ENCODE measurements at places on chromosomes 2 and 18.

DNA sequence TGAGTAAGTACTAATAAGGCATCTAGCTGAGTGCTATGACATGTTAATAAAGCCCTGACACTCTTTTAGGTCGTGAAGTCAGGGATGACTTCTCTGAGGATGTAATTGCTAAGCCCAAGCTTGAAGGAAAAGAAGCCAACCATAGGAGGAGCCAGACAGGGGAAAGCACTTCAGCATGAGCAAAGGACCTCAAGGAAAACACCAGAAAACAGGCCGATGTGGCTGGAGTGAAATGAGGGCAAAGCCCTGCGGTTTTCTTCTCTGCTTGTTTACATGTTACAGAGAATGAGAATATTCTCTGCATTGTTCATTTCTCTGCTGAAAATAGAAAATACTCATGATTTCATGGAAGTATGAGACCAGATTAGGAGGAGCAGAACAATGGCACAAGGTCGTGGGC, 112.5 kb upstream of the ARHGAP28 start:
- no peak for DNase-seq

DNA sequence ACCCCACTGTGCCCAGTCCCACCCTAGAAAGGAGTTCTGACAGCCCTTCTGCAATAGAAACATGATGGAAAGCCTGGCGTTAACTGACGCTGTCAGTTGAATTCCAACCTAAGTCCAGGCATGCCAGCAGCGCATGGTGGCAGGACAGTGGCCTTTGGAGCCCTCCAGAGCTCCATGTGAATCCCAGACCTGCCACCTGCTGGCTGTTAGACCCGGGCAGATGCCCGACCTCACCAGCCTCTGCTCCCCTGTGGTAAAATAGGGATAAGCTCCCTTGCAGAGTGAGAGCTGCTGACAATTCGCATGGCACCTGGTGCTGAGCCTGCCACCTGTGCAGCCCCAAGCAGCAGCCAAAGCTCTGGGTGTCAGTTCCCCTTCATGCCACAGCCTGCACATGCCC, 138.6 kb downstream of the LOXHD1 start:
- DNase-seq = no peak

DNA sequence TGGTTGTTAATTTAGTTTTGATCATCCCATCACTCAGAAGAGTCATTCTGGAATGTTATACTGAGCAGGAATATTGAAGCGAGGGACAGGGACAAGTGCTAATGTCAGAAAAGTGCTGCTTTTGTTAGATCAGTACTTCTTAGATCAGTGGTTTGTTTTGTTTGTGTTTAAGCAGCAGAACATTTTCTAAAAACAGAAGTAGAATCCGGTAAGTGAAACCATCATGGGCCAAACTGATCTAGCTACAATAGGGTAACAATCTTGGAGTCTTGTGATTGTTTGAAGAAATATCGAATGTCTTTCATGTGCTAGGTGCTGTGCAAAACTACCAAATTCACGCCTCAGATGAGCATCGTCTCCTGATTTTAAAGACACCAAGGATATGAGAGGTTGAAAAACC, 45.1 kb upstream of the SEC11C start:
- DNase-seq = no peak

DNA sequence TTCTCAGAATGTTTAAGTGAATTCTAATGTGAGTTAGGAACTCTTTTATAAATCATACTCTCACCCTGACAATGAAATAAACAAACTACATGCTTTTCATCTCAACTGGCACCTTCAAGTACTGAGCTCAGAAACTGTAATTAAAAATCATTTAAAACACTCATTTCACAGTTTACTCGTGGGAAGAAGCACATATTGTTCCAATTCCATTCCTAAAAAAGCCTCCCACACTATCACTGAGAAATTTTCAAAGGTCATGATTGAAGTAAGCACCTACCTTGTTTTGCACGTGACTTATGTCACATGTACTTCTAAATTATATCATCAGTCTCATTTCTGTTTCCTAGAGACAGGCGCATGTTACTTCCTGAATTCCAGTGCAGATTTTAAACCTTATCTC, 678.1 kb upstream of the SLC8A1 start:
- no peak for DNase-seq

GRCh38 chr2:9231291-9232165, 24.9 kb downstream of the ASAP2 start:
- no peak for DNase-seq

DNA sequence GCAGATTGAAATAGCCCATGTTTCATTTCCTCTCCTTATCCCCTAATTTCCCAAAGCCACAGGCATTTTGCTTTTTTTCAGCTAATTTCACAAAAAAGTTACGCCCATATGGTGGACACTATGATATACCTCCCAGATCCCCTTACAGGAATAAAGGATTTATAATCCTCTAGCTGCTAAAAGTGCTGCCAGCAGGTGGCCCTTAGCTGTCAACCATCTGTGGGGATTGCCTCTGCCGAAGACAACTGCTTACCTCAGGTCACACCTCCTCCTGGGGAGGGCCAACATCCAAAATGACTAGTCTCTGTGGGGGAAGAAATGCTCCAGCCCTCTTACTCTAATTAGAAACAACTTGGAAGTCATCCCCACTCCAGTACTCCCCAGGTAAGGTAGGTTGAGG, 61.0 kb upstream of the EPB41L3 start:
- DNase-seq = no peak

DNA sequence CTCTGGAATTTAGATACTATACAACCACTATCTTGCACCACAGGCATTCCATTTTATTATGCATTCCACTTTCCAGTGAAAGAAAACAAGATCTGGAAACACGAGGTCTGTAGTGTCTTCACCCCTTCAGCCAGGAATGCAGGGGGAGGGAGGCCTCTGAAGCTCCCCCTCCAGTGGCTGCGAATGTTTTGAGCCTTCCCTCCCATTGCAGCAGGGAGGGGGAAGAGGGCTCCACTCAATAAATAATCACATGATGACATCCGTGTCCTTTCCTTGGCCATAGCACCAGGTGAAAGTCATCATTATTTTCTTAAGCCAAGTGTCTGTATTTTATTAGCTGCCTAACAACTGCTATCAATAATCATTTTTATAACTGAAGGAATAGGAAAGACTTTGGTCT, 38.6 kb downstream of the ALPK2 start:
- no peak for DNase-seq

- DNase-seq = no peak
These were observed 209.7 kb downstream of the ASB1 start for GRCh38 chr2:238636269-238637073.

DNA sequence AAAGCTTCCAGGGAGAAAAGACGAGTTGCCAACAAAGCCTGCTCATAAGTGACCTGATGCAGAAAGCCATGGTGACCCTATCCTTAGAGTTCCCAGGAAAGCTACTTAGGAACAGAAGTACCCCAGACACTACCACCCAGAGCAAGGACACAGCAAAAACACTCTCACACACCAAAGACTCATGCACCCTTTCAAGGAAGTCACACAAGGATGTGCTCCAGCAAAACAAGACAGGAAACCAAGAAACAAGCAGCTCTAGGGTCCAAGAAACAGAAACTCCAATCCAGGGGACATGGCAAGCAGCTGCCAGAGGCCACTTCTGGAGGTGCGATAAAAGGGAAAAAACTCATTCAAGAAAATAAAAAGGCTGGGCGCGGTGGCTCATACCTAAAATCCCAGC, 5.7 kb downstream of the KIF1A start:
- DNase-seq = no peak

- no peak for DNase-seq
These were observed 107.0 kb upstream of the SLC35G4 start for GRCh38 chr18:11502368-11502767.

DNA sequence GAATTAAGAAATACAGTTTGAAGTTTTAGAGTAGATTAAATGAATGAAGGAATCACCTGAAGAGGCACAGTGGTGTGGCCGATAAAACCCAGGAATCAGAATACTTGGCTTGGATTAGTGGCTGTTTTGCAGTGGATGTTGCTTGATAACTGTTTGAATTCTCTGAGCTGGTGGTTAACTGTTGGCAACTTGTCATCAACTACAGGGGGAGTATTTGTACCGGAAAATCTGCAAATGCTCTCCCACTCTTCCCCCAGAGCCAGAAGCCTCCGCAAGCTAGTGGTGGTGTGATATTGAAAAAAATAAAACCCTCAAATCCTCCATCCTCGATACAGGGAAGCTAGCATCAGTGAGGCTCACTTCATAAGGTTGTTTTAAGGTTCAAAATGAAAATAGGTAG, 326.7 kb downstream of the DPP10 start:
- no peak for DNase-seq

DNA sequence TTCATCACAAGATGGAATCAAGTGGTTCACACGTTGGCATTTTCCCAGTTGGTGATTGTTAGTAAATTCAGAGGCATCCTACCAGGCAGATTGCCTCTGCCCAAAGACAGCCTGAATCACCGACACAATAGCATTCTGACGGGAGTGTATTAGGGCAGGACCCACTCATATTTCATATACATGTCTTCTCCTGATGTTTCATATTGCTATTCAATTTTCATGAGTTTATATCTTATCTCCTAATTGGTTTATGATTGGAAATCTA, 14.5 kb upstream of the BMP10 start:
- no peak for DNase-seq

DNA sequence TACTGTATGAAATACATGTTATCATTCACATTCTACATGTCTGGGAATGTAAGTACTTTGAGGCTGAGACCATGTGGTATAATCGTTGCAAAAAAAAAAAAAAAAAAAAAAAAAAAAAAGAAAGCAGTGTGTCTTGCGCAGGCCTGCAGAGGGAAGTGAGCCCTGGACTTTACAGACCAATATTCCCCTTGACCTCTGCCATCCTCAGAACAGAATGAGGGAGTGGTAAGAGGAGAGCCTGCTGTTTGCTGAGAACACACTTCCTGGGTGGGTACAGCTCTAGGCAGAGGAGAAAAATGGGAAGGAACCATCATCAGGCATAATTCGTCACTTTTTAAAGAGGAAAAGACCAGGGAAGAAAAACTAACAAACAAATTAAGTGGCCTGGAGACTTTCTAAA, 28.8 kb upstream of the TBC1D8 start:
- DNase-seq = no peak

DNA sequence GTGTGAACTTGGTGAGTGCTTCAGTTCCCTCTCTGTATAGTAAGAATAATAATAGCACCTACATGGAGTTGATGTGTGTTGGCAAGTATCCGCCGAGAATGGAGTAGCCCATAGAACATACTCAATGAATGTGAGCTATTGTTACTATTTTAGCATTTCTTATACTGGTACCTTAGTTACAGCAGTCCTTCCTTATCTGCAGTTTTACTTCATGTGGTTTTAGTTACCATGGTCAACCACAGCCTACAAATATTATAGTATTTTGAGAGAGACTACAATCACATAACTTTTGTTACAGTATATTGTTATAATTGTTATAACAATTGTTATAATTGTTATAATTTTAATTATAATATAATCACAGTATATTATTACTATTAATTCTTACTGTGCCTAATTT, 152.5 kb upstream of the RASGRP3 start:
- no peak for DNase-seq

GRCh38 chr2:220959391-220959802, 612.7 kb downstream of the EPHA4 start:
- no peak for DNase-seq

DNA sequence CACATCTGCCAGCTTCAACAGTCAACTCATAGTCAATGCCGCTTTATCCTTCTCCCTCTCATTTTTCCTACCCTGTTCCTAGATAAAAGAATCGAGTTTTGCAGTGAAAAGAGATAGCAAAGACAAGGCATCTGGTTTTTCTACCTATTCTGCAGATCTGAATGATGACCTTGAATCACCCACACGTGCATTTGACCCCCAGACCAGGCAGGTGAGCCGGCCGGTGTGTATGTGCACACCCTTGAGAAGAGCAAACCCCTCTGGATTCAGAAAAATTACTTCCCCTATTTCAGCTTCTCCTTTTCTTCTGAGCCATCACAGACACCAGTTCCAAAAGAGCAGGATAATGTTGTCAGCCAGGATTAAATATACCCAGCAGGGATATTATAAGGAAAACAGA, 115.6 kb upstream of the ST6GAL2 start:
- DNase-seq = no peak
